Mononuclear cell (primary cell): ENCODE measurements at places on chromosomes 1 and 21. TPM values are rescaled to one million over a fixed set of nuclear protein-coding genes. Genes with fewer than 3 reads are reported as not detected.

Gene FCGR3B
- 2.3 TPM for total RNA-seq

Gene CD1D
- total RNA-seq = 13.9 TPM

Gene DIRAS3
- total RNA-seq = not detected

Gene SYPL2
- not detected for total RNA-seq

Gene NTNG1
- 1.6 TPM for total RNA-seq
